CD4-positive, alpha-beta T cell treated with Interleukin-15 for 4 hours (primary cell): ENCODE measurements at places on chromosomes 5 and 9.

GRCh38 chr9:22447618-22448305 lies 1.1 kb downstream of the DMRTA1 start:
- DNase-seq, result no peak

DNA sequence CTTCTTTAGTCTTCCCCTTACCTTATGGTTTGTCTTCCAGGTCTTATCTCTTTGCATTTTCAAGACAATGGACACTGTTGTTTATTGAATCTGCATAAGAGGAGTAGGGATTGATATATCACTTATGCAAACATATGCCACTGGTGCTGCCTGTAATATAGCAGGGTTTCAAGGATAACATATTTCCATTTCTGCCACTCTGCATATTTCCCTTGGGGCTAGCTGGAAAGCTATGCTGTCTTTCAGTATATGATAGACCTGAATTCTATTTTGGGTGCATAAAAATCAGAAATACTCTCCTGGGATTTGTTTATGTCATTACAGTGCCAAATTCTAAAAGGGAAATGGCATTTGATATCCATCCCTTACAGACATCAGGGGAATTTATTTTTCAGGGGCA lies 400.2 kb downstream of the TLR4 start:
- DNase-seq, result no peak

DNA sequence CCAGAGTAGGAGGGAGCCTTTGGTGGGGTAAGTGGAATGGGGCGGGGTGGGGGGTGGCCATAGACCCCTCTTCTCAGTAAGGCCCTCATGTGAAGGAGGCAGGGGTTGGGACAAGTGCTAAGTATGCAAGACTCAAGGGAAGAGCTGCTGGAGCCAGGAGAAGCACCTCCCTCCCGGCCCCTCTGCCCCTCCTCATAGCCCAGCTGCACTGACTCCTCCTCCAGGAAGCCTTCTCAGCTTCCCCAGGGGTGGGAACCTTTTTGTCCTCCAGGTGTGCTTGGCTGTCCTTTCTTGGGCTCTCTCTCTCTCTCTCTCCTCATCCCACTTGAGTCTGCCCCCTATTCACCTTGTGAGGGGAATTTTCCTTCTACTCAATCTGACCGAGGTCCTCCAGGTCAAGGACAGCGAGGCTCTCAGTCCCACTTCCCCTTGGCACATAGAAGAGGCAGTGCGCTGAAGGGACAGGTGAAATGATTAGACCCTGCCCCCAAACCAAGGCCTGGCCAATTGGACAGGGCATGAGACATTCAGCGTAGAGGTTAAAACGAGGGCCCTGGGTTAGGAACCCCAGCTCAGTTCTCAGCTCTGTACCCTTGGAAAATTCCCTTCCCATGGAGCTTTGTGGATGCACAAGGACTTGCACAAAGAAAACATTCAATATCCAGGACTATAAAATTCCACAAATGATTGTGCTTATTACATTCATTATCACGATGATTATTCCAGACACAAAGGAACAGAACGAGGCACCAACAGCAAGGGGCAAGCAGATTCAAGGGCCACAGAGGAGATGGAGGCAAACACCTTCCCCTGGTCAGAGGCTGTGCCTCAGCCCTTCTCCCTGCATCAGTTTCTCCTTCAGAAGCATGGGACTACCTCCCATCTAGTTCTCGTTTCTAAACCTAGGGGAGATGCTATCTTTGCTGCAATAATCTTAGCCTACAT lies 45.6 kb upstream of the IL17B start:
- DNase-seq, result no peak

DNA sequence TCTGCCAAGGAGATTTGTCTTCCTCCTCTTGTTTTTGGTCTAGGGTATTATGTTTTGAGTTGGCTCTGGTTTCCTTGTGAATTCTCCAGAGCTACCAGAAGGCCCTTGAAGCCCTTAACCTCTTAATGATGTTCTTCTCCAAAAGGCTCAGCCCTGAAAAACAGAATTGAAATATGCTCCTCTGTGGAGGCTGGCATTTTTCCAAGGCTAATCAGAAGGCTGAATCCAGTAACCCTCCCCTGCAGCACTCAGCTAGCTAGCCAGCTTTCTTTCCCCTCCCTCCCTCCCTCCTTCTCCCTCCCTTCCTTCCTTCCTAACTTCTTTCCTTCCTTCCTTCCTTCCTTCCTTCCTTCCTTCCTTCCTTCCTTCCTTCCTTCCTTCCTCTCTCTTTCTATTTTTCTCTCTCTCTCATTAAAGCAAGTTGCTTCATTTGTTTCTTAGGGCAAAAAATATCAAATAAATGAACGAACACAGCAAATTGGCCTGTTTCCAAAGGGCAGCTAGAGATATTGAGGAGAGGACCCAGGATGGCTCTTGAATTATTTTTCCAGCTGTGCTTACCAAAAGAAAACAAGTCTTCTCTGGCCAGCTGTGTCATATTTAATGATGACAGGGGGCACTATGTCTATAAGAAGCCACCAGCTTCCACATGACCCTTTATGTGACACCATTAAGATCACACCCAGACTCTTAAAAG lies 38.7 kb downstream of the JAKMIP2 start:
- DNase-seq, result no peak

- DNase-seq, result no peak
Measured at GRCh38 chr5:178113841-178114324, 551 bp downstream of the N4BP3 start.

DNA sequence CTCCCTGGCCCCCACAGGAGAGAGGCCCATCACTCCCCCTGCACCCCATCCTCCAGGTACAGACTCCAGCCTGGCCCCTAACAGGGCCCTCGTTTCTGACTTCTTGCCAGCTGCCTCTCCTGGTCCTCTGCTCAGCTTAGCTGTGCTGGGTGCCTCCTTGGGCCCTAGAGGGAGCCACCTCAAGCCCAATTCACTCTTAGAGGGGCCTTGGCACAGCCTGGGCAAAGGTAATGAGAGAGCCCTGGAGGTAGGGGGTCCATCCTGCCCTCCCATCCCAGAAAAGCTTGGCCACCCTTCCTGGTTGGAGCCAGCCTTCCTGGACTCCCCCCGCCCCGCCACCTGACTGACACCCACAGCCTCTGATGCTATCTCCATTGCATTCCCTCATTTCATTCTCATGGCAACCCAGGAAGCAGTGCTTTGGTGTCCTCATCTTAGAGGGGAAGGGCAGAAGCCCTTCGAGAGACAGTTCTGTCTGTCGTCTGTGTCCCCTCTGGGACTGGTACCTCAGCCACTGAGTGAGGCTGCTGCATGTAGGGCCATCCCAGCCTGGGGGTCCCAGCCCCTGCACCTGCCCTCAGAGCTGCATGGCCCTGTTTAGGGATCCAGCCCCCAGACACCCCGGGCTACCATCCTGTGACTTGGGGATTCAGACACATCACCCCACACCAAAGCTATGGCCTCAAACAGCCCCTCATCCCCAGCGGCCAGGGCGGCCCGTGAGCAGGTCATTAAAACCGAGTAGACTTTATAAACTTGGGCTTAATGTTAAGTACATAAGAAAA lies 95.5 kb downstream of the BARX1 start:
- DNase-seq, result no peak

GRCh38 chr5:44294516-44294915 lies 94.7 kb downstream of the FGF10 start:
- no peak for DNase-seq

DNA sequence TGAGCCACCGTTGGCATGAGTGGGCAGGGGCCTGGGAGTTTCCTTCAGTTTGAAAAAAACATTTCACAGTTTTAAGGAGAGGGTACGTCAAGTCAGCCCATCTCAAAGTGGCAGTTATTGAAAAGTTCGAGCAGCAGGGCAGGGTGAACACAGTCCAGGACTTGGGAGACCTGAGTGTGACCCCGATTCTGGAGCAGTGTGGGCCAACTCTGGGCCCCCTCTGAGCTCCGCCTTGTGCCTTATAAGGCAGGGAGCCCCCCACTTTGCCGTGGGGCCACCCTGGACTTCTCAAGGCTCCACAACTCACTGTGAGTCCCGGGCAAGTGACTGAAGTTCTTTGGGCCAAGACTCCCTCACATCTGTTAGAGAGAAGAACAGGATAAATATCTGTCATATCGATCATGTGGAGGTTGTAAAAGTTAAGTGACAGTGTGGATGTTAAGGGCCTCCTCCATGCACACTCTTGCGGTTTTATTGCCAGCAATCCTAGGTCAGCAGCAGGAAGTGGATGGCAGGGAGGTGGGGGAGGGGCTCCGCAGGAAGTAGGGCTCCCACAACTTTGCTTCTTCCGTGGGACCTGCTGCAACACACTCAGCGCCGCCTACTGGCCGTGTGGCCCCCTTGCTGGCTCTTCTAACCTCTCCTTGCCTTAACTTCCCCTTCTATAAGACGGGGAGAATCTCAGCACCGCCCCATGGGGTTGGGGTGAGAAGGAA lies 38.4 kb downstream of the HRH2 start:
- peak; percentile 59 for DNase-seq

- DNase-seq, result peak; percentile 20
Measured at GRCh38 chr5:154858972-154859871, 795 bp downstream of the CNOT8 start.
